ENCODE measurements at places on chromosomes 7 and 10. TPM values are rescaled to one million over a fixed set of nuclear protein-coding genes. Genes with fewer than 3 reads are reported as not detected.

The ACSL5 gene
- 0.30 TPM for total RNA-seq

The SPDYE18 gene
- 0.15 TPM for total RNA-seq

The NXPH1 gene
- not detected for total RNA-seq

The FAM237B gene
- 0.04 TPM for total RNA-seq

The NAT16 gene
- 0.12 TPM for total RNA-seq

The CNPY4 gene
- 10.4 TPM for total RNA-seq

The PLEKHA8 gene
- 5.4 TPM for total RNA-seq

The SFRP4 gene
- 3.7 TPM for total RNA-seq

The VPS37D gene
- total RNA-seq, result 3.1 TPM

The CYTH3 gene
- total RNA-seq, result 32.7 TPM

The LEP gene
- total RNA-seq, result not detected

The STEAP1B gene
- not detected for total RNA-seq

The ELN gene
- total RNA-seq, result 0.12 TPM

The ANKRD1 gene
- 35.0 TPM for total RNA-seq

The COL26A1 gene
- total RNA-seq, result 0.67 TPM

The CRYGN gene
- total RNA-seq, result not detected

The CFAP43 gene
- 0.61 TPM for total RNA-seq

The DGKI gene
- total RNA-seq, result 0.43 TPM

The NPFFR1 gene
- total RNA-seq, result 0.02 TPM

The SLC13A1 gene
- not detected for total RNA-seq

The RNLS gene
- total RNA-seq, result 6.7 TPM

The PSPH gene
- total RNA-seq, result 23.9 TPM

The CHST15 gene
- total RNA-seq, result 6.3 TPM

The GNGT1 gene
- total RNA-seq, result not detected

The CALCR gene
- 0.05 TPM for total RNA-seq

The BUD31 gene
- 132 TPM for total RNA-seq

The PNLIPRP2 gene
- 0.11 TPM for total RNA-seq

The BMPR1A gene
- 29.4 TPM for total RNA-seq

The DDIT4 gene
- 420 TPM for total RNA-seq

The LRRD1 gene
- not detected for total RNA-seq

The VWDE gene
- 0.74 TPM for total RNA-seq

The CPEB3 gene
- total RNA-seq, result 0.51 TPM

The MALRD1 gene
- total RNA-seq, result not detected

The HTRA1 gene
- total RNA-seq, result 55.6 TPM

The GLI3 gene
- total RNA-seq, result 0.45 TPM

The TMEM196 gene
- total RNA-seq, result not detected

The TUBB8 gene
- total RNA-seq, result 0.15 TPM

The FAM180A gene
- 0.05 TPM for total RNA-seq
